Posterior vena cava (tissue), 2 donors: ENCODE measurements at places on chromosomes 5 and 9. TPM values are rescaled to one million over a fixed set of nuclear protein-coding genes. Genes with fewer than 3 reads are reported as not detected.

- no peak for DNase-seq
Observed at GRCh38 chr9:115300874-115301273, 182.9 kb upstream of the TNC start.

DNA sequence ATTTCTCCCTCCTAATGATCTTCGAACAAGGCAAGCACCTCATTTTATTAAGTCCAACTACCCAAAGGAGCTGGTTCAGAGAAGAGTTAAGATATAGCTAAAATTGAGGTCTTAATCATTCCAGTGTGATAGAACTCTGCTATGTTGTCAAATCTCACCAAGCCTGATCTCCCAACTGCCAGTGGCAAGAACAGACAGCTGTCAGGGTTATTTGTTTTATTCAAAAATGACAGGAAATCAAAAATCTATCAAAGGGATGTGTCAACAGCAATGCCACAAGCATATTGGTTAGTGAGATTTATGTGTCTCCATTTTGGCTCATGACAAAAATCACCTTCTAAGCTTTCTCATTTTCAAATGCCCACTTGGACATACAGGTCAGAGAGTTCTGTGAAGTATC lies 74.5 kb downstream of the PRELID2 start:
- no peak for DNase-seq

Gene NME5
- 1.5 TPM for total RNA-seq

DNA sequence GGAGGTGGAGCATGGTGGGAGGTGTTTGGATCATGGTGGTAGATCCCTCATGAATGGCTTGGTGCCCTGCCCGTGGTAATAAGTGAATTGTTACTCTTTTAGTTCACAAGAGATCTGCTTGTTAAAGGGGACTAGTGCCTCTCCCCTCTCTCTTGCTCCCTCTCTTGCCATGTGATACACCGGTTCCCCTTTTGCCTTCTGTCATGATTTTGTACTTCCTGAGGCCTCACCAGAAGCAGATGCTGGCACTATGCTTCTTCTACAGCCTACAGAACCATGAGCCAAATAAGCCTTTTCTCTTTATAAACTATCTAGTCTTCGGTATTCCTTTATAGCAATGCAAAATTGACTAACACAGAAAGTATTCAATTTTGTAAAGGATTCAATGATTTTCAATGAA lies 817.1 kb downstream of the TLR4 start:
- DNase-seq, result no peak

DNA sequence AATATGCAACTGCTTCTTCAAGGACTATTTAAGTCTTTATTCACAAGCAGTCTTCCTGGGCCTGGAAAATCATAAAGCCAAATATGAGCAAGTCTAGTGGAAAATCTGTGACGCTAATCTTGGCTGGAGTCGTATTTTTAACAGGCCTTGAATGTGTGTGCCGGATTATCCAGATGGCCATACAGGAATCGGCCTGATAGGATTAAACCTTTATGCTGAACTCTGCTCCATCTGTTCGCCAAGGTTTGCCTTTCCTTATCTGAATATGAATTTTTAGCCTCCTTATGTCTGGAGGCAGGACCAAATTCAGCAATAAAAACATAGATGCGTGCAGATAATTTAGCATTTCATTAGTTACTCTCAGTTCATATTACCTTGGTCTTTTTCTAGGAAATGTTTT lies 294.5 kb downstream of the EBF1 start:
- no peak for DNase-seq

GRCh38 chr9:99253134-99253533 lies 31.1 kb downstream of the SEC61B start:
- no peak for DNase-seq

Gene GPBP1
- 51.2 TPM for total RNA-seq

GRCh38 chr5:122455939-122456338 lies 143.9 kb downstream of the SNCAIP start:
- DNase-seq, result no peak

Gene FAM153A
- 3.4 TPM for total RNA-seq

Gene EGFL7
- 118 TPM for total RNA-seq

Gene PLK2
- 23.8 TPM for total RNA-seq

Gene IL5
- total RNA-seq, result not detected
